ENCODE measurements at places on chromosomes 2 and 18.

GRCh38 chr2:43219383-43220228 is 6.8 kb downstream of the ZFP36L2 start:
- DNase-seq, result peak; percentile 70

DNA sequence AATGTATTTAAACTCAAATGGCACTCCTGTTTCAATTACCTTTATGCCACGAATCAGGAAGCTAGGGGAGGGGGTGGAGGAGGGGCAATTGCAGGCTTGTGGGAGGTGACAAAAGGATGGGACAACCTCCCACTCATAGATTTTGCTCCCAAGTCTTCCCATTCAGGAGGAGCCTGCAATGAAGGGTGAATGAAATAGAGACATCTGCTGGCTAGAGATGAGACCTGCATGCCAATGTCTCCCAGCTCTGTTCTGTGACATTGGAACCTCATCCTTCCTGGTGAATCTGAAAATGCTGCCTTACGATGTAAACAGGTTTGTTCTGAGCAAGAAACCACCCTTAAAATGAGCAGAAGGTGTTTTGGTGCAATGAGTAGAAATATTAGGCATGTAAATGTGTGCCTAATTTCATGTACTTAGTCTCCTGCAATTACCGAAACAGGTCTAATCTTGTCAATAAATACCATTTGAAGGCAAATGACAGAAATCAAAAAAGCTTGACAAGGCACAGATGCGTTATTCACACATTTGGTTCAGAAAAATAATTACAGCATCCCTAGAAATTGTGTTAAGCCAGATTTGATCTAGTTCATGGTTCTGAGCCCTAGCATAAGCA is 2.7 kb upstream of the PID1 start:
- DNase-seq, result no peak

DNA sequence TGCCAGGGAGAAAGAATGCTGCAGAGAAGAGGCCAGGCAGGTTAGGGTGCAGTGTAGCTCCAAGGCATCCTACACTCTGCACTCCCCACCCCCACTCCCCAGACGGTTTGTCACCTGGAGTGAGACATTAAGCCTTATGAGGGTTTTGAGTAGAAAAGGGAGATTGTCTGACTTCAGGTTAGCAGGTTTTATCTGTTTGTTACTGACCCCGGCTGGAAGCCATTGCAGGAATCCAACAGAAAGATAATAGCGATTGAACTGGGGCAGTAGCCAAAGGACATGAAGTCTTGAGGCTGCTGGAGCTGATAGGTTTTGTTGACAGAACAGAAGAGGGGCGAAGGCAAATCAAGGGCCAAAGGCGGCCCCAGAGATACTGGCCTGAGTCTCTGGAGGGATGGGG is 36.0 kb upstream of the OR6B3 start:
- DNase-seq, result no peak

DNA sequence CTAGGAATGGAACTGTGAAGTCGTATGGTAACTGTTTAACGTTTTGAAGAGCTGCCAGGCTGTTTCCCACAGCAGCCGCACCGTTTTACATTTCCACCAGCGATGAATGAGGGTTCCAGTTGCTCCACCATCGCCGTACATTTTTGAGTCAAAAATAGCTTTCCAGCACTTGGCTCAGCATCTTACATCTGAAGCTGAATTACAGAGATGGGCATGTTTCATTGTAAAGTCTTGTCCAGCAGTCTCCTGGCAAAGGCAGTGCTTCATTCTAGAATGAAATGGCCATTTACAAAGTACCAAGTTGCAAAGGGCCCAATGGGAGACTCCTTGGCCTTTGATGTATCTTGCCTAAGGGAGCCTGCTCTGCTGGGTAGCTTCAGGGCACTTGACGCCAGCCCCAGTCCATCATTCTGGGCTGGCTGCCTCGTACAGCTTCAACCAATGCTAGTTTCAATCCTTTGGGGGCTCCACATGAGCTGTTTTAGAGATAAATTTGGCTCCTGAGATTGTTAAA is 45.1 kb downstream of the ATIC start:
- DNase-seq, result no peak

DNA sequence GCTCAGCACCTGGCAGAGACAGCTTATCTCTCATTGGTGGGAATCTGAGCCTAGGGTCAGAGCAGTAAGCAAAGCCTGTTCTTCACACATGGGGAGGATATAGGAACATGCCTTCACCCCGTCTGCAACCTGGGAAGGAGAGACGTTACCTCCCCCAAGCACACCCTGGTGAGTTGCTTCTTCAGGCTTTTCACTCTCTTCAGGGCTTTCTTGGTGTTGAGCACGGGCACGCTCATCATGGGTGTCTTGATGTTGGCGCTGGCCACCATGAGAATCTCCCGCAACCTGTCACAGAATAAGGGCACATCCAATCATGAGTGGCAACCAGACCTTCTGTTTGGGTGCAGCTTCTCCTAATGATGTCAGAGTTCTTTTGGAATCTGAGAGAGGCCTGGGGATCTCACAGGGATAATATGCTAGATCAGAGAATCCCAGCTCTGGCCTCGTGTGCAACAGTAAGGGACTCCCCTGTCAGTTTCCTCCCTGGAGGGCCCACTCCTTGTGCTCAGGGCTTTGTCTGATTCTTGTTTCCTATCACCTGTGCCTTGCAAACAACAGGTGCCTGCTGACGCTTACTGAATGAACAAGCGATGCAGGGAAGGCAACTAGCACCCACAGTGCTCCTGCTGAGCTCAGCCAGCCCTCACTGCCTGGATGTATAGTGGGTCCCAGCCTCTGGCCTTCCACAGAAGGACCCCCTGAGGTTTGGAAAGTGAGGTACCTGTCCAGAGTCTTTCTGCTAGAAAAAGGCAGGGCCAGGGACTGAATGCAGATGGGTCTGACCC is 66.3 kb downstream of the POLR1A start:
- no peak for DNase-seq

- no peak for DNase-seq
Observed at GRCh38 chr2:216546241-216546640, 47.6 kb downstream of the RPL37A start.

- peak; percentile 38 for DNase-seq
Observed at GRCh38 chr2:152046940-152047339, 51.9 kb downstream of the CACNB4 start.

- DNase-seq, result no peak
Observed at GRCh38 chr2:109473616-109474318, 140.0 kb downstream of the SEPTIN10 start.

DNA sequence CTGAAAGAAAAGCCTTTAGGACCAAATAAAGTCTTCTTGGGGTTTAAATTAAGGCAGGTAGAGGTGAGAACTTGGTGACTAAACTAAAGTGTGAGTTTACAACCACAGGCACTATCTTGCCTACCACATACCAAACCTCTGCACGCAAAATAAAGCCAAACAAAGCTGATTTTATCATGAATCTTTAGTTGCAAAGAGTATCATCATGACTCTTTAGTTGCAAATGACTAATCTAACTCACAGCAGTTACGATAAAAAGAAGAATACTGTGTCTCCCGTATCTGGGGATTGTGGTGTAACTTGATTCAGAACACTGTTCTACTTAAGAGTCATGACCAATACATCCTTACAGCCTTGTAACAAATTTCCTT is 11.2 kb downstream of the CFAP210 start:
- DNase-seq, result no peak

DNA sequence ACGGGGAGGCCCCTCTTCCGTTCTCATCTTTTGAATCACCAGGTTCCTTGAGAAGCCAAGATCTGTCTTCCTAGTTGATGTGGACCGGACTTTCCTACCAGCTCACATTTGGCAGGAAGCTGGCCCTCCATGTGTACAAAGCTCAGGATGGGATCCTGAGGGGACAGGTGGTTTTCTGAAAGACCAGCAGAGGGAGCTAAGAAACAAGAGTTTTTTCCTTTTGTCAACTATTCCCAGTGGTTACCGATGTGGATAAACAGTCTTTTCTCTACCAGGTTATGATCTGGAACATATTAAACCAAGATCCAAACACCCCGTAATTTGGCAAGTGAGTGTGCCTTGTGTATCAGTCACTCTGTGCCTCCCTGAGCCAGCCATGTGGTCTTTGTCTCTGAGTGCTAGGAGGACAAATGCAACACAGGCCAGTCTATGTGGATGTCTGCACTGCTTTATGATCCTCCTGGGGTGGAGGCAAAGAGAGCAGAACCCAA is 25.1 kb upstream of the ARHGAP25 start:
- no peak for DNase-seq

DNA sequence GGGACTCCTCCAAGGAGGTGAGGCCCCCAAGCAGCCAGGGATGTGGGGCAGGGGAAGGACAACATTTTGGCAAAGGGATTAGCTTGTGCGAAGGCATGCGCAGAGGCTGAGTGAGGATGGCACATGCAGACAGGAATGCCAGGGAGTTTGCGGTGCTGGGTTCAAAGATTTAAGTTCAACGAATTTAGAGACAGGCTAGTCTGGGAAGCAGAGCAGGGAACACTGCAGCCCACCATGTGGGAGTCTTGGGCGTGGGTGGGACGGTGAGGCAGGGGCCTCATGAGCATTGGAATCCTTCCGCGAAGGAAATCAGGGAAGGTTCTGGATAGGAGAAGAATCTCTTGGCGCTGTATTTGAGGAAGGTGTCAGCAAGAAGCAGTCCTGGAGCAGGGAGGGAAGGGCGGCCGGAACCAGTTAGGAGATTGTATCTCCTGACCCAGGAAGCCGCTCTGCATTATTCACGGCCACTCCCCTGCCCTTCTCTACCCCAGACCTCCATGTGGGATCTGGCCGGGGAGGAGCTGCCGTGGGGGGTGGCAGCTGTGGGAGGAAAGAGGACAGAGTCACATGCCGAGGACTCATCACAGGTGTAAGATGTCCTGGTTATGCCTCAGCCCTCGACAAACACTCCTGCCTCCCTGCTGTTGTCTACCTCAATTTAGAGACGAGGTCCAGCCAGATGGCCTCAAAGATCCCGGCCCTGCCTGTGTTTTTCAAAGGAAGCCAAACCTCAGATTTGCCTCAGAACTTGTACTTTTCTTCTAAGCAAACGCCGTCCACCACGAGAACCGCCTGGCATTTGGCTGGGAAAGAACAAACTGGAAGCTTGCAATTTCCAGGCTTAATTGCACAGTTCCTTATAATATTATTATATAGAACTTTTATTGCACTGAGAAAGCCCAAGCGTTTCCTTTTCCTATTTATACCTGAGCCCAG is 123.7 kb upstream of the SMAD2 start:
- DNase-seq, result no peak

GRCh38 chr2:212913640-212914306 is 237.6 kb downstream of the IKZF2 start:
- no peak for DNase-seq

- DNase-seq, result no peak
Observed at GRCh38 chr2:183927406-183928325, 670.7 kb upstream of the ZNF804A start.

DNA sequence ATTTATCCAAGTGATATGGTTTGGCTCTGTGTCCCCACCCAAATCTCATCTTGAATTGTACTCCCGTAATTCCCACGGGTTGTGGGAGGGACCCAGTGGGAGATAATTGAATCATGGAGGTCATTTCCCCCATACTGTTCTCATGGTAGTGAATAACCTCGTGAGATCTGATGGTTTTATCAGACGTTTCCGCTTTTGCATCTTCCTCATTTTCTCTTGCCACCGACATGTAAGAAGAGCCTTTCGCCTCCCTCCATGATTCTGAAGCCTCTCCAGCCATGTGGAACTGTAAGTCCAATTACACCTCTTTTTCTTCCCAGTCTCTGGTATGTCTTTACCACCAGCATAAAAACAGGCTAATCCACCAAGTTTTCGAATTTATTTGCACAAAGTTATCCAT is 20.3 kb upstream of the CHST10 start:
- no peak for DNase-seq

DNA sequence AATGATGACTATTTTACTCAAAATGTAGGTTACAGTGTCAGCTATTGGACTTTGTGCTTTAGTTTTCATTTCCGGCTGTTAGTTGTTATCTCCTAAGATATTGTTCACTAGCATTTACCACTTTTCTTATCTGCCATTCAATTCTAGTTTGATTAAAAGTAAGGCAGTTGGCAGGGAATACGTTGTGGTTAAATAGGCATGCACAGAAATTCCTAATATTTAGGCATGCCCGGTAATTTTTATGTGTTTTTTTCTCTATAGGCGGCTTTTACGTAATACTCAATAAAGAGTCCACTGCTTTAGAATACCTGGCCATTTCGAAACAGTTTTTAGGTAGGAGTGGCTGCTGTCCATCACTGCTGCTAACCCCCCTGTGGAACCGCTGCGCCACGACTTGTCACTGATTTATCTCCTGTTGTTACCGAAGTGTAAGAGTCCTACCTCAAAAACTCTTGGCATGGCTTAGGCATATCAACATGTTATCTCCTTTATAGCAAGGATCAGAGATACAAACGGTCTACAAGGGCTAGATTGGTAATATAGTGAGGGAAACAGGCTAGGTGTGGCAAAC is 39.5 kb downstream of the BABAM2 start:
- DNase-seq, result no peak

DNA sequence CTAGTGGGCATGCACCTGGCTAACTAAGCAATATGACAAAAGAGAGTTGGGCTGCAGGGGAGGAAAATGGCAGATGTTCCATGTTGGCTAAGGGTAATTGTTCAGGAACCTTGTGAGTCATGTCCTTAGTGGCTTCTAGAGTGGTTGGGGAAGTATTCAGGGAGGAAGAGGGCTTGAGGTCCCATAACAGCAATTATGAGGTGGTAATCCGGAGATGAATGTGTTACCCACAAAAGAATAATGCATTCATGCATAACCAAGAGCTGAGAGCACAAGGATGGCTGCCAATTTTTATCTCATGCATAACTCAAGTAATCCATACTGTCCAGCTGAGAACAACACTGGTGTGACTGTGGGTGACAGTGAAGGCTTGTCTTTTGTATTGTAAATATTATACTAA is 42.9 kb downstream of the TMEFF2 start:
- DNase-seq, result no peak

- DNase-seq, result no peak
Observed at GRCh38 chr18:36850527-36851201, 21.7 kb downstream of the KIAA1328 start.

- no peak for DNase-seq
Observed at GRCh38 chr18:32773382-32773712, 524 bp upstream of the KLHL14 start.

- no peak for DNase-seq
Observed at GRCh38 chr2:174031226-174031625, 66.1 kb upstream of the SP3 start.

Measured in SIG-M5 (cell line).